ENCODE measurements at places on chromosomes 4 and X.

GRCh38 chrX:10010686-10011085, 43.5 kb downstream of the CLDN34 start:
- DNase-seq, result no peak

DNA sequence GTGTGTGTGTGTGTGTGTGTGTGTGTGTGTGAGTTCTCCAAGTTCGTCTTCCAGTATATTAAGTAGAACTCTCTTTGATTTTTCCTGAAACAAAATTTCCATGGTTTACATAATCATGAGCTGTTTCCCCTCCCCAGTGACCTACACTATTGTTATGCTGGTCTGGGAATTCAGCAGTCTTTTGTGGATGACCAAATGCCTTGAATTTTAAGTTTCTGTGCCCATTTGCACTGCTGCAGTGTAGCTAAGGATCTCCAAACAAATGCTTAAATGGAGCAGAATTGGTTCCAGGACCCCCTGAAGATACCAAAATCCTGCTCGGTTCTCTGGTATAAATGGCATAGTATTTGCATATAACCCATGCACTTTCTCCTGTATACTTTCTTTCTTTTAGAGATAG, 77.2 kb upstream of the SLC34A2 start:
- DNase-seq, result no peak

GRCh38 chr4:83276299-83277040, 8.1 kb downstream of the COQ2 start:
- no peak for DNase-seq

- DNase-seq, result no peak
Measured at GRCh38 chr4:73704314-73705055, 35.9 kb upstream of the CXCL8 start.

- DNase-seq, result peak; percentile 57
Measured at GRCh38 chrX:129781134-129781672, 1.5 kb downstream of the SASH3 start.

DNA sequence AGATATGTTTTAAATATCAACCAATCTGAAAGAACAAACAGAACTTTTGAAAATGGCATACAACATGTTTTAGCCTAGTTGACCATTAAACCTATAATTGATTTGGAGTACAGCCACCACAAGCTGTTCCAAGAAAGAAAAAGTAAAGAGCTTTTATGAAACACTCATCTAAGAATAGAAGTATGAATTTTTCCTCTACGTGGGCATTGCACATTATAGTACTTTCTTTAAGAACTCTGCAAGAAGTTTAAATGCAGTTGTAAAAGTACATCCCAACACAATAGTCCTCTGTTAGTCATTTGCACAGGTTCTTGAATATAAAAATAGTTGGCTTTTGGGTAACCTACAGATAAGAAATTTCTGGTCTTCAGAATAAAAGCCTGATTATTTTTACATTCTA, 933.6 kb upstream of the ADGRL3 start:
- no peak for DNase-seq

DNA sequence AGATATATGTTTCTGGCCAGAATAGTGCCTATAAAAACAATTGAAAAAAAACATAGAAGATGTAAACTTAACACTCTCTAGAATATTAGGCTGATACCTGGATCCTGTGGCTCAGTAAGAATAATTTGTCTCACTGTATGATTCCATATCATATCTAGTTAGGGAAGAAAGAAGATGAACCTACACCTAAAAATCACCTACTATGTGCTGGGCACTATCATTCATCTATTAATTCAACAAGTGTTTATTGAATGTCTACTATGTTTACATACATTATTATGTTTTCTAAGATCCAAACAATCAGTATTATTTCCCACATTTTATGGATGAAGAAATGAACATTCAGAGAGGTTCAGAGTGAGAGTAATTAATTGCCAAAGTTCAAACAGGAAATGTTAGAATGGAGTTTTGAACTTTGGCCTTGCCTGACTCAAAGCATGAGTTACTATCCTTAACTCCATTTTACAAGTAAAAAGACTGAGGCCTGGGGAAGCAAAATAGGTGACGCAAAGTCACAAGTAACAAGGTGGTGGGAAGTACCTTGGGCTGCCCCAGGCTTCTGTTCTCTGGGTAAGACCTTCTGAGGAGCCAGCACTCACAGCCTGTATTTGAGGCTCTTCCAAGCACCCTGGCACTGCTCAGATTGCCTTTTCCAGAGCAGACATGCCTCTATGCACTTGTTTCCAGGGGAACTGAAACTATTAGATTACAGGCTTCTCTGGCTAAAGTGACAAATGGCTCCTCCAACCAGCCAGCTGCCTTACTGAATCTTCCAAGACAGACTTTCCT, 111.1 kb upstream of the ACSL4 start:
- DNase-seq, result no peak

DNA sequence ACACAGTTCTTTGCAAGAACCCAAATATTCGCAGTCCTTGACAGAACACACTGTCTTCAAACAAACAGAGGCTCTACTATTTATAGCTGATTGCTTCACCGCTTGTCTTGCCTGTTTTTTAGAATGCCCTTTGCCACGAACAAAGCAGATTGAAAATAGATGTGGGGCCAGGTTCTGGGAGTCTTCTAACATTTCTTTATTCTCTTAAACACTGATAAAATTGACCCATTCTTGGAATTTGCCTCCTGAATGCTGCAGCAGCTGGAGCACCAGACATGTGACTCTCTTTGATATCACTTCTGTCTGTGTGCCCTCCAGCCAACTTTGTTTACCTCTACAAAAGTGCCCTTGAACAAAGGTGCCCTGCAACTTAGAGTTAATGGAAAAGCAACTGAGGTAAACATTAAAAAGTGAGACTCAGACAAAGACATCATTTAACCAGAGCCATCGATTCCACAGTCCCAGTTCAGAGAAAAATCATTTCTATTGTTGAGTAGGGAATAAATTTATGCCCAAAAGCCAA, 64.2 kb upstream of the SPP1 start:
- no peak for DNase-seq

GRCh38 chr4:88283661-88284438, 511 bp downstream of the PPM1K start:
- DNase-seq, result peak; percentile 60

- DNase-seq, result no peak
Measured at GRCh38 chrX:140526171-140526570, 21.3 kb upstream of the SOX3 start.

DNA sequence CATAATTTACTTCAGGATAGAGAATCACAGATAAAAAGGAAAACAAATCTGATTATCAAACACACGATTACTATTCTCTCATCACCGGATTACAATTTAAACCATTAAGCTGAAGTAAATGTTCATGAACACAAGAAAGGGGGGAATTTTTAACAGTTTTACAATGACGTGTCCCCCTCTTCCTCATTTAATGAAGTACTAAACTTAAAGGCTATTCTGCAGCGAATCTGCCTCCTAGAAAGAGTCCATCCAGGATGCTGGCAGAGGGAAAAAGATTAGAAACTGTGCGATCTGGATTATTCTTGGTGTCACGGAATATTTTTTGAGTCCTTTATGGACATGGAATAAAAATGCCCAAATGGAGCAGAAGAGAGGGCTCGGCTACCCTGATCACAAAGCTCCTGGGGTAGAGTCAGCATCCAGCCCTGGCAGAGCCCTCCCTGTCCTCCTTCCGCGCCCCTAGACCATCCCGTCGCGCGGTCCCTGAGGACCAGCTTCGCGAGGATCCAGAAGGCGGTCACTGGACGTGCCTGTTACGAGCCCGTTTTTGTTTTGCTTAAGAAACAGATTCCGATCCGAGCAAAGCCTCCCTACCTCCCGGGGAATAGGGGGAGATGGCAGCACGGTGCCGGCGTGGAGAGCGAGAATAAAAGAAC, 1.2 kb downstream of the ELF2 start:
- DNase-seq, result no peak

DNA sequence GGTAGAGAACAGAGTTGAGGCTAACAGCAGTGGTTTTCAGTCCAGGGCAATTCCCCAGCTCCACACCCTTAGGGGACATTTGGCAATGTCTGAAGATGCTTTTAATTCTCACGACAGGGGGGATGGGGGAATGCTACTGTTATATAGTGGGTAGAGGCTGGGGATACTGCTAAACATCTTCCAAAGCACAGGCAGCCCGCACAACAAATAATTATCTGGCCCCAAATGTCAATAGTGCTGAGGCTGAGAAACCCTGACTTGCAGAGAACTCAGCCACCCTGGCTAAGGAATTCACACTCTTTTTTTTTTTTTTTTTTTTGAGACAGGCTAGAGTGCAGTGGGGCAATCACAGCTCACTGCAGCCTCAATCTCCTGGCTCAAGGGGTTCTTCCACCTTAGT, 60.6 kb downstream of the POLR2B start:
- DNase-seq, result no peak

GRCh38 chr4:38896940-38897339, 29.3 kb downstream of the FAM114A1 start:
- no peak for DNase-seq

DNA sequence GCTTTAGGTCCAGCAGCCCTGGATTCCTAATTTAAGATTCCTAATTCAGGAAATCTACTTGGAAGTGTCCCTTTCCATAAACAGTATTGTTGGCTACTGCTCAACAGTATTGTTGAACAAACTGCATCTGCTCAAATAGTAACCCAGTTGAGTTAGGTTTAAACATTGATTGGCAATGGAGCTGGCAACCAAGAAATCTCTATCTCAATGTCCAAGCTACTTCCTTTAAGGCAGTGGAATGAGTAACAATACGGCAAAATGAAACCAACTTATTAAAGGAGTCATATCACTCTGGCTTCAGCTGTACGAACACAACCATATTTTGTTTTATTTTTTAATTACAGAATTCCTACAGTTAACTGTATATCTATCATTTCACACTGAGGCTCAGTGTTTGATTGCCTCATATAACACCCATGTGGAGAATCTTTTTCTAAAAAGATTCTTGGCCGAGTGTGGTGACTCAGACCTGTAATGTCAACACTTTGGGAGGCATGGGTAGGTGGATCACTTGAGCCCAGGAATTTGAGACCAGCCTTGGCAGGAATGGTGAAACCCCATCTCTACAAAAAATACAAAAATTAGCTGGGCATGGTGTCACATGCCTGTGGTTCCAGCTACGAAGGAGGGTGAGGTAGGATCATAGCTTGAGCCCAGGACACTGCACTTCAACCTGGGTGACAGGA, 71.7 kb upstream of the IL13RA1 start:
- DNase-seq, result no peak

DNA sequence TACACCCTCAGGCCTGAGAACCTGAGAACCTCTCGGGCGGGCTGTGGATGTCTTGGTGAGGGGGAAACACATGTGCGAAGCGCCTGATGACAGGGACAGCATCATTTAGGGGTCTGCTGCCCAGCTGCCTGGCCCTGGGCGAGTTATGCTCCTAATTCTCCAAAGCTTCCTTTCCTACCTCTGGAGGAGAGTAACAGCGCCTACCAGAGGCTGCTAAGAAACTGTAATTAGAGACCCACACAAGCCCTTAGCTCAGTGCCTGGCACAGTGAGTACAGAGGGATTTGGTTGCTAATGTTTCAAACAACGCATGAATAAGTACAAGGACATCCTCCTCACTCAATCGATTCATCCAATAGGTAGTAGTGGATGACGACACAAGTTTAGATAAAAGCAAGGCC, 40.4 kb downstream of the BCOR start:
- no peak for DNase-seq

GRCh38 chr4:90582087-90582486, 454.9 kb downstream of the CCSER1 start:
- no peak for DNase-seq

DNA sequence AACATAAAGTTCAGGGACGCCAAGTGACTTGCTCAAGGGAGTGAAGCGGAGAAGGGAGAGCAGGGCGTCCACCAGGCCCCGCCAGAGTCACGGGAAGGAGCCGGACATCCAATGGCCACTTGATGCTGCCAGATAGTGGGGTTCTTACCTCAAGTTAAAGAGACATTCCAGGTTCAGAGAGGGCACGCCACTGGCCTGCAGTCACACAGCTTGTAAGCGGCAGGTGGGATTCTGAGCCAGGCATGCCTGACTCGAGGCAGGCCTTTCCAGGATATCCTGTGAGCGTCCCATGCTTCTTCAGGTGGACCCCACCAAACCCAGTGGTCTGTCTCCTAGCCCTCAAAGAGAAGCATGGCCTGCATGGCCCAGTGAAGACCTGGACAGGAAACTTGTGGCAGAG, 2.4 kb downstream of the MAN2B2 start:
- no peak for DNase-seq

- DNase-seq, result no peak
Measured at GRCh38 chr4:30920043-30920442, 199.9 kb downstream of the PCDH7 start.

DNA sequence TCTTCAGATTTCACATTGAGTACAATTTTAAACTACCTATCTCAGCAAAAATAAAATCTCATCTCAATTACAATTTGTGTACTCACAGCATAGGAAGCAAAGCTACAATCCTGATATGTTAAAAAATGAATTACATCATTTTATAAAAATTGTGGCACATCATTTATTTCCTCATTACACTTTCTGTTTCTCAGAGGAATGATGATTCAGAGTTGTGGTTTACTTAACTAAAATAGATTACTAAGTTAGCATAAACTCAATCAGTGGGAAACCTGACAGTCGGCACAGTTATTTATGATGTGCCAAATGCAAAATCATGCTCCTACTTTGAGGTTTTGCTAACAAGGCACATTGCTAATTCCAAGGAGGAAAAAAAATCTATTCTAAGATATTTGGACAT, 325.0 kb downstream of the FBXO8 start:
- DNase-seq, result no peak

GRCh38 chr4:5079581-5079980, 28.3 kb downstream of the STK32B start:
- DNase-seq, result no peak

- no peak for DNase-seq
Measured at GRCh38 chrX:55290963-55291362, 26.2 kb upstream of the PAGE3 start.

DNA sequence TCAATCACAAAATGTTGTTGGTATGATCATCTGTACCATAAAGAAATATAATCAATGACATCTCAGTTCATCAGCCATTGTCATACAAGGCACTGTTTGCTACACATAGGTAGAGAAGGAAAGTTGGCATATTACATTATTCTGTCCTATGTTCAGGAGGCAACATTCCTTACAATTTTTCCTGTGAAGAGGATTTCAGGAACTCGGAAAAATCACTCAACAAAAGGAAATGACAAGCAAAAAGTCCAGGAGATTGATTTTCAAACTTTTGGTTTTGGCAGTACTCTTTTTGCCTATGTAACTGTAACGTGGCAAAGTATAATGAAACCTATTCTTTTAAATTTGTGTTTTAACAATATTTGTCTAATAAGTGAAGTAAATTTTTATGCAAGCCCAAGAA, 131.3 kb downstream of the MAB21L2 start:
- no peak for DNase-seq

DNA sequence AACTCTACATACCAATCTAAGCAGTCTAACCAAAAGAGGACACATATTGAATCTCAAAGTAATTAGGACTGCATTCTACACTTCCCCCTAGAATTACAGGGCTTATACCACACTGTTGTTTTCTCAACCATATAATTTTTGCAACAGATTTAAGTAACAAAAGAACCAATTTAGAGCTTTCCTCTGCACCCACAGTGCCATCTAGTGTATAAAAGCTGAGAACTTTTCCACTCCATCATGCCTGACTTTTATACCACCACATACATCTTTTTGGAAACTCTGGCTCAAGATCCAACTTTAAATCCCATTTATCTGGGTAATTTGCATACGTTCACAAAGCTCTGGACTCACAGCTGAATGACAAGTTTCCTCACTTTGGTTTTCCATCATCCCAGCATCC, 99.5 kb downstream of the EFHC2 start:
- DNase-seq, result no peak

- no peak for DNase-seq
Measured at GRCh38 chr4:105306158-105306781, 159.6 kb downstream of the TET2 start.

Measured in activated CD8-positive, alpha-beta memory T cell treated with anti-CD3 and anti-CD28 coated beads for 1 hour (primary cell).